ENCODE measurements at places on chromosomes 5 and 9.

DNA sequence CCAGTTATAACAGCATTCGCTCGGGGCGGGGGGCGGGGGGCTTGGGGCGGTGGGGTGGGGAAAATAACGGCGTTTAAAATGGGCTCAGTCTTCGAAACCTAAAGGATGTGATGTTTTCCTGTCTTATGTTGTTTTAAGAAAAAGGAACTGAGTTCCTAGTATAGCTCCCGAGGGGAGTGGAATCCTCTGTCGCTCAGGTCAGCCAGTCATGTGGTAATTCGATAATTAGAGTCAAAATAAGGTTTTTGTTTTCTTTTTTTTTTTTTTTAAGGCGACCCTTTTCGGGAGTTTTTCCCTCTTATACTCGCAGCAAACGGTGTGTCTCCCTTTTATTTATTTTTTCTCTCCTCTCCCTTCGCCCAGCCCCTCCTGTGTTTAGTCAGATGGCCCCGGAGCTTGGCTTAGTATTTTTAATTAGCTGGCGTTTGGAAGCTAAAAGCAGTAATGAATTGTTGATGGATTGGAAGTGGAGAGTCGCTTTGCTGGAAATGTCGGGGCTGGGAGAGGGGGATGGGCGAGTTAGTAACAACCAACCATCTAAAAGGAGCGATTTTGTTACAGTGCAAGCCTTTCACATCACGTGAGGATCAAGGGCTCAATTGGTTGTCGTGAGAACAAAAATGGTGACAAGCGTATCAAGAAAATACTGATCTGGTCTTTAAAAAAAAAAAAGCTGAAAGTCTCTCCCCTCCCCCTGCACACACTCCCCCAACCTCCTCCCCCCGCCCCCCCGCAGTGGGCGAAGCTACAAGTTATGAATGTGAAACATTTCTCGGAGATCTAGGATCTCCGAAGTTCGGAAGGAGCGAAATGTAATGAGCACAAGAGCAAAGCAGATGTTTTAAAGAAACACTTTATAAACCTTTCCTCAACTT, 714 bp upstream of the ZNF608 start:
- peak; percentile 28 for DNase-seq

DNA sequence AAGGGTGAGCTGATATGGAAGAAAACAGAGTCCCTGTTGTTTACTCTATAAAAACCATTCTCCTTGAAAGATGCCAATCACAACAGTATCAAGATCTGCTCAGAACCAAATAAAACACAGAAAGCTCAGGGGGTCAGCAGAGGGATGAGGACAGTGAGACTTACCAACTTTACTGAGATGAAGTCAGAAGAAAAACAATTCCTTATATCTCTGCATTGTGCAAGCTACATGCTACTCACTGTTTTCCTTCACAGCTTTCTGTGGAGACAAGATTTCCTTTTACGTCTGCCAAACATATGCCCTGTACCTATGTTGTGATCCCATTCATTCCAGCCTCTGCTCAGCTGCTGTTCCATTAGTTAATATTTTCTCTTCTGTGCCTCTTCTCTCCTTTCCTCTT, 185.6 kb downstream of the TSSK1B start:
- DNase-seq = no peak

GRCh38 chr5:33999978-34000377, 7.9 kb downstream of the AMACR start:
- DNase-seq = no peak

- DNase-seq = no peak
Observed at GRCh38 chr9:10062629-10063395, 550.0 kb downstream of the PTPRD start.

DNA sequence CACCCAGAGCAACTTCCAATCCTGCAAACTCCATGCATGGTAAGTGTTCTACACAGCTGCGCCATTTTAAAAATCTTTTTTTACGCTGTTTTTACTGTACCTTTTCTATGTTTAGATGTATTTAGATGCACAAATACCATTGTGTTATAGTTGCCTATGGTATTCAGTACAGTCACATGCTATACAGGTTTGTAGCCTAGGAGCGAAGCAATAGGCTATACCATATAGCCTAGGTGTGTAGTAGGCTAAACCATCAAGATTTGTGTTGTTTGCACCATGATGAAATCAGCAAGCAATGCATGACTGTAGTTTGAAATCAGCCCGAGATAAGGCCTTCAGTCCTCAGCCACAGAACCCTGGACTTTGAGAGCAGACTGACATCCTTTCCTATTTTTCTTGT, 101.2 kb downstream of the LIX1 start:
- DNase-seq = no peak

DNA sequence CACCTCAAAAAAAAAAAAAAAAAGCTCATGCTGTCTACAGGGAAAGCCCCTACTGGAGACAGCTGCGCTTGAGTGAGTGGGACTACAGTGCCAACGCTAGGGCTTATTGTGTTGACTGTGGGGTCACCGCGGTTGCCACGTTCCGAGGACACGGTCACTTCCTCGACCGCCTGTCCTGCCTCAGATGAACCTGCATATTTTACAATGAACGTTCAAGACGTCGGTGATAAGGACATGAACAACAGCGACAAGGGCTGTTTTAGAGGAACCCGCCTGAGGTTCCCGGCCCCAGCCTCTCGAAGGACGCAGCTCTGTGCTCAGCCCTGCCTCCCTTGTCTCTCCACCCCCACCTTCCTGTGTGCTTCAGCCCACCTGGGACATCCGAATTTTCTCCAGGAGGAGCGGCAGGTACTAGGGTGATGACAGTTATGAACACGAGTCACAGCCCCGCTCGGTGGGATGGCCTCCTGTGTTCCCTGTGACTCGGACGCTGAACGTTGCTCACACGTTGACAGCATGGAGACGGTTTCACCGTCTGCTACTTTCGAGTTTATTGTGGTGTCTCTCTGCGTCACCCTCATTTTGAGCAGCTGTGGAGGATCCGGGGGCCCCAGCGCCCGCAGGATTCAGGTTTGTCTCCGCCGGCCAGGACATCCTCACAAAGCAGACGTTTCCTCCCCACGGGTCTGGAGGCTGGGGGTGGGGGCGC, 11.3 kb upstream of the DIPK1B start:
- peak; percentile 82 for DNase-seq

GRCh38 chr5:163695830-163696578, 190.6 kb downstream of the MAT2B start:
- peak; percentile 50 for DNase-seq

- no peak for DNase-seq
Observed at GRCh38 chr9:128494746-128495129, 9.8 kb upstream of the GLE1 start.

GRCh38 chr5:134204575-134204974, 21.3 kb downstream of the PPP2CA start:
- DNase-seq = no peak

DNA sequence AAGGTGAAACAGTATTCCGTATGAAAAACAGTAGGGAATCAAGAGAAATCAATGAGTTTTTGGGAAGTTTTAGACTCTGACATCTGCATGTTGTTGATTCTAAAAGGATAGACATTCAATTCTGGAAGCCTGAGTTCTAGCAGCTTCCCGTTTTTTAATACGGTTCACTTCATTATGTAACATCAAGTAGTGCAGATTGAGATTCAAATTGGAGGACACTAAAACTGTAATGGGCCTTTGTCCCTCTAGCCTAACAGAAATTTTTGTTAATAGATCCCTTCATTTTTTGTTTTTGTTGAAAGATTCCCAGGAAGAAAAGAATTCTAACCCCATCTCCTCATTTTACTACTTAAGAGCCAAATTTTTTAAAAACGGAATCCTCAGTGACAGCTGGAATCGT, 384.6 kb downstream of the SH3GL2 start:
- DNase-seq = no peak

GRCh38 chr9:116945817-116946216, 258.7 kb downstream of the TRIM32 start:
- DNase-seq = peak; percentile 68

DNA sequence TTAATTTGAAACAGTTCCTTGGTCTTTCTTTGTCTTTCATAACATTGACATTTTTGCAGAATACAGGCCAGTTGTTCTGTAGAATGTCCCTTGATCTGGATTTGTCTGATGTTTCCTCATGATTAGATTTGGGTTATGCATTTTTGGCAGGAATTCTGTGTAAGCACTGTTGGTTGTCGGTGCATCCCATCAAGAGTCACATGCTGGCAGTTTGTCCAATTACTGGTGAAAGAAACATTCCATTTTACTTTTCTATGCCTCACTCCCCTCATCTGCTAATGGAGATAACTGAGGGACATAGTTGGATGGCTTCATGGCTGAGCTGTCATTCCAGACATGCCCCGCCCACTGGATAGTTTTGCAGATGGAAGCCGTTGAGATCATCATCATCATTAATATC, 7.6 kb upstream of the ZNF618 start:
- no peak for DNase-seq

- DNase-seq = no peak
Observed at GRCh38 chr9:133758228-133758627, 20.1 kb upstream of the SARDH start.

- DNase-seq = no peak
Observed at GRCh38 chr5:68176802-68177479, 38.6 kb upstream of the PIK3R1 start.

GRCh38 chr5:124678468-124678867, 68.0 kb downstream of the ZNF608 start:
- DNase-seq = no peak

GRCh38 chr5:155905364-155905763, 421.6 kb upstream of the SGCD start:
- DNase-seq = no peak
